ENCODE measurements at places on chromosomes 16 and 17.

DNA sequence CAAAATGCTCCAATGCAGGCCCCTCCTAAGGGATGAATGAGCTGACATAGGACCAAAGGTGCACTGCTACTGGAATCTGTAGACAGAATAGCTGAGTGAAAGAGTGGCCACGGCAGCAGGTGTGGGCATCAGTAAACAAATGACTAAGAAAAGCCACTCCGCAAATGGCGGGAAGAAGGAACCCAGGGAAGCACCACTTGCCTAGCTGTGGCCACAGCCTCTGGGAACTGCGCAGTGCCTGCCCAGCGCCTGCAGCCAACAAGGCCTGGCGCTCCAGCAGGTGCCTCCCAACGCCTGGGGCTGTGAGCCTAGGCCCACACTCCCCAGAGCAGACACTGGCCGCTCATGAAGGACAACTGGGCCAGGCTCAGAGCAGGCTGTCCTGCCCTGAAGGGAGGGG is 11.8 kb downstream of the PEMT start:
- DNase-seq: no peak

- DNase-seq: peak; percentile 69
These were observed 16.1 kb upstream of the SPATA32 start for GRCh38 chr17:45277992-45278391.

DNA sequence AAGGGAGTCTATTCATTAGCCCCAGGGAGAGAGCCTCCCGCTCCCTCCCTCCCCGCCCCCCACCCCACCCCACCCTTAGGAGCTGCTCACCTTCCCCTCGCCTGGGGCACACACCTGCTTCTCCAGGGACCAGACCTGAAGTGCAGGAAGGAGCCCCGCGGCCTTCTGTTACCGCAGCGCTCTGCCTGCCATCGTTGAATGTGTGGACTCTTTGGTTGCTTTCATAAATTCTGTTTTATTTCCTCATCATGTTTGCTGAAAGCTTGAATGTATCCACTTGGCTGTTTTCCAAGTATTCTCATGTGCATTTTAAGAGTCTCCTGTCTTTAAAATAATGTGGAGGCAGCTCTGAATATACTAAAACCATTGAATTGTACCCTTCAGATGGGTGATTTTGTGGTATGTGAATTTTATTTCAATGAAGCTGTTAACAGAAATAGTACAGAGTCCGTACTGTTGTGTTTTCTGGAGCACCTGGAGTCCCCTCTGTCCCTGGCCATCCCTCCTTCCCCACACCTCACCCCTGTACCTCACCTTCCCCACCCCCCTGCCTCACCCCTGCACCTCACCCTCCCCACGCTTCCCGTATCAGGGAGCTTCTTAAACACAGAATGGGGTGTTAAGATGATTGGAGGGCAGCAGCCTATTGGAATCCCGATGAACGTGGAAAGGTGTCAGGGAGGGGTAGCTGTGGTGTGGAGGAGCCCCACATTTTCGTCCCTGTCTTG is 25.5 kb downstream of the RAB11FIP3 start:
- DNase-seq: peak; percentile 27

DNA sequence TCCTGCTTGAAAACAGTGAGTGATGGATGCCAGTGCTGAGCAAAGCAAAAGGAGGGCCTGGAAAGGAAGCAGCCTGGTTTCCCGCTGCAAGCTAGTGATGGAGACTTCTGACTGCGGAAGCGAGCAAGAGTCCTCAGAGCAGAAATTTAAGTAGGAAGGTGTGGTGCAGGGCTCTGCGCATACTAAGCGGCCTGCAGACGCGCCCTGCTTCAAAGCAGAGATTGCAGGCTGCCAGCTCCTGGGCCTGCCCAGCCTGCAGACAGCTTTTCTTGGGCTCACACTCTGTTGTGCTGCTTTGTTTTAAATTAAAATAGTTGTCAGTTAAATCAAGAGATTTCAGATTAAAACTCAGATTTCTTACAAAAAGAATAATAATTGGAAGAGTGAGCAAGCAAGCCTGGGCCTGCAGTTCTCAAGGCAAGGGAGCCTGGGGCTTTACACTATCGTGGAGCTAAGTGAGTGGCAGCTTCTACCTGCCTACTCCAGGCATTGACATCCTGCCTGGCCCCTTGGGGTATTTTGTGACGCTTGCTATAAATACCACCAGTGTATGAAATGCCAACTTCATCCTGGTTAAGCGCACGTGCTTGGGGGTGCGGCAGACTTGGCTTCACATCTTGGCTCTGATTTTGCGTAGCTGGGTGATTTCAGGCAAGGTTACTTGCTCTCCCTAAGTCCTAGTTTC is 237.3 kb downstream of the XYLT1 start:
- DNase-seq: no peak

- no peak for DNase-seq
These were observed 55.1 kb downstream of the ZNRF1 start for GRCh38 chr16:75053791-75054555.

- no peak for DNase-seq
These were observed 23.8 kb downstream of the COTL1 start for GRCh38 chr16:84593825-84594724.

GRCh38 chr16:3254309-3254708 is 2.1 kb downstream of the MEFV start:
- no peak for DNase-seq

GRCh38 chr17:33674685-33675084 is 381.6 kb upstream of the ASIC2 start:
- peak; percentile 53 for DNase-seq

- no peak for DNase-seq
These were observed 25.0 kb upstream of the HS3ST3A1 start for GRCh38 chr17:13626703-13627102.

GRCh38 chr16:19314718-19315425 is 29.3 kb downstream of the CLEC19A start:
- no peak for DNase-seq

DNA sequence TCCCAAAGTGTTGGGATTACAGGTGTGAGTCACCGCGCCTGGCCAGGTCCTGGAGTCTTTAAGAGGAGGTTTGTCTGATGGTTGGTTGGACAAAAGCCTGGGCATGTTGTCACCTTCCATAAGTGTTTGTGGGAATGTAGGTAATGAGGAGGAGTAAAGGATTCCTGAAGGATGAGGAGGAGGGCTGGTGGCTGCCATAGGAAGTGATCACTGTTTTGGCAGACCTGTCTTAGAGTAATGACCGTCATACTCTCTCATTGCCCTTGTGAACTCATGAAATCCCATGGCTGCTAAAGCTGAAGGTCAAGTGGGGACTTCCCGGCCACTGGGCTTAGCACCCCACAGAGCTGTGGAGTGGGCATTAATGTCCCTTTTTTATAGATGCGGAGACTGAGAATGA is 40.5 kb downstream of the TENT4B start:
- no peak for DNase-seq

DNA sequence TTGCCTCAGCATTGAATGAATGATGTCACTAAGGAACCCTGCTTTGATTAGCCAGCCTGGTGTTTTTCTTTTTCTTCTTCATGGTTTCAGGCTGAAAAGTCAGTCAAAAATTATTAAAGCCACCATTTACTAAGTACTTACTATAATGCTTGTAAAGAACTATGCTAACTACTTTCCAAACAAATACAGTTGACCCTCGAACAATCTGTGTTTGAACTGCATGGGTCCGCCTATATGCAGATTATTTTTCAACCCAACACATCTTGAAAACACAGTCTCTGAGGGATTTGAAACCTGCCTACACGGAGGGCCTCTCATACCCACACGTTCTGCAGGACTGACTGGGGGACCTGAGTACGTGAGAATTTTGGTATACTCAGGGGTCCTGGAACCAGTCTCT is 136.3 kb downstream of the PARN start:
- no peak for DNase-seq

GRCh38 chr16:87342978-87343752 is 26.0 kb upstream of the C16orf95 start:
- no peak for DNase-seq

DNA sequence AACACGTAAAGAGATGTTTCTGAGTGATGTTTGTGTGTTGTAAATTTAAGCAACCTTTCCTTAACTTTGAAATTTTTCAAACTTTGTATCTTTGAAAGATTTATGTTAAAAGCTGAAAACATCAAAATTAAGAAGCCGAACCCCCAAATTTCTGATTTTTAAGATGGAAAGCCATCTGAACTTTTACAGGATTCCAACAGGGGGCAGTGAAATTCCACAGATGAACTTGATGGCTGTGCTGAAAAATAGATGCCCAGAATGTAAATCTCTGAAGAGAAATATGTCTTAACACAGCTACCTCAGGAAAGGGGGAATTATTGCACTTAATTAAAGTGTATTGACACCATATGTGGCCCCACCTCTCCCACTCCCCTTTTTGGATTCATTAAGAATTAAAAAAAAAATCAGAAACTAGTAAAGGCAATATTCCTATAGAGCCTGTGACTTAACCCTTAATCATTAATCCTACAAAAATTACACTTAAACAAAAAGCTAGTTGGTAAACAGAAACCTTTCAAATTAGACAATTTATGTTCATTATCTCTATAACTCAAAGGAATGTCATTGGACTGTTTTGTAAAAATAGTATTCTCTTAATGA is 597.9 kb downstream of the KCNJ2 start:
- DNase-seq: peak; percentile 16

DNA sequence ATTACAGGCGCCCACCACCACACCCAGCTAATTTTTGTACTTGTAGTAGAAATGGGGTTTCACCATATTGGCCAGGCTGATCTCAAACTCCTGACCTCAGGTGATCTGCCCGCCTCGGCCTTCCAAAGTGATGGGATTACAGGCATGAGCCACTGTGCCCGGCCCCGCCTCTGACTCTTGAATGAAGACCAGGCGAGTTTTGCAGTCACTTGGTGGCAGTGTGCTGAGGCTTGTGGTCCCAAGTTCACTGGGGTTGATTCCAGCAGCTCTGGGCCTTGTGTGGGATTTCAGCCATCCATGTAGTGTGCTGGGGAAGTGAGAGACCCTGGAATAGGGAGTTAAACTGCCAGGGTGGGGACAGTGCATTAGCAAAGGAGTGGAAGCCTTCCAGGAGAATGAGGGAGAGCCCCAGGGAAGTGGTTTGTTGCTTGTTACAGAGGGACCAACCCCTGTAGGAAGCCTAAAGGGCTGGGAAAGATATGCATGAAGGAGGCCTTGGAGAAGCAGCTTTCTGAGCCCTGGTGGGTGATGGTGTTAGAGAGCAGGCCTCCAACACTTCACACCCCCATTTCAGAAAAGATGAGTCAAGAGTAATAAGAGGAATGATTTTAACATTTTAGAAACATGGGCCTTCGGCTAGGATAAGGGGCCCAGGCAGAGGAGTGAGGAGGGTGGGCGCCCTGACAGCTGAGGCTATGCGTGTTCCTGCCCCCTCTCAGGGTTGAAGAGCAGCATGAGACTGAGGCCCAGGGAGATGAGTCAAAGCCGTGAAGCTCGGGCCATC is 14.5 kb downstream of the PSKH1 start:
- DNase-seq: no peak

DNA sequence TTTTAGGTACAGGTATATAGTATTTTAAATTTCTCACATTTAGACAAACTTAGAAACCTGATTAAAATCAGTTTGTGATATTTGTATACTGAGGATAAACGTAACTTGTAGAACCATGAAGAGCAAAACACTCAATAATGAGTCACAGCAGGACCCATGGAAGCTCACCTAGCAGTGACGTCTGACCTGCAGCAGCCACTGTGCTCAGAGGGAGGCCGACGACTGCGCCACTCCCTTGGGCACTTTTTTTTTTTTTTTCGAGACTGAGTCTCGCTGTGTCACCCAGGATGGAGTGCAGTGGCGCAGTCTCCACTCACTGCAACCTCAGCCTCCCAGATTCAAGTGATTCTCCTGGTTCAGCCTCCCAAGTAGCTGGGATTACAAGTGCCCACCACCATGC is 106.2 kb upstream of the AXIN2 start:
- no peak for DNase-seq

DNA sequence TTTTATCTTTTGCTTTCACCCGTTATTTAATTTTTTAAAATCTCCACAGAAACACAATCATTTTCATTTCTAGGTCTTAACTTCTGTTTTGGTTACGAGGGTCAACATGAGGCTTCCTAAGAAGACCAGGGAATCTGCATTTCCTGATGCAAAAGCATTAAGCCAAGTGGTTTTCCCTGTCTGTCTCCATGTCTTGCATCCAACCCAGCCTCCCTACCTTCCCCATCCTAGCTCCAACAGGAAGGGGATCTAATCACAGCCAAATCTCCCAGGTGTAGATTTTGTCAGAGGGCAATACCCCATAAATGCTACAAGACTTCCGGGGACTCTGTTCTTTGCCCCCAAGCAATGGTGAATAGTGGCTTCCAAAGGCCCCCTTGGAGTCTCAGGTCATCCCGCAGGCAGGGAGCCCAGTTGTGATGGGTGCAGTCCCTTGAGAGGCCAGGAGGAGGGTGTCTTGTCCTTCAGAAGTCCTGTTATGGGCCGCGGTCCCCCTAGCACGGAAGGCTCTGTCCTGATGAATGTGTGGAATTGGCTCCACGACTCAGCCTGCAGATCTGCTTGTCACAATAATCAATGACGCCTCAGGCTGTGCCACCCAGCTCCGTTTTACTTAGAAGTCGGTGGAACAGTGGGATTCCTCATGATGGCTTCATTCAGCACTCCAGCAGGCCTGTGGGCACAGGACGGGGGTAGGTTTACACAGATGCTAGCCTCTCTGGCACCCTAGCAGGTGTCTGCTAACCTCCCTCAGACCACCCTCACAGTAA is 141.1 kb downstream of the RGS9 start:
- peak; percentile 32 for DNase-seq

DNA sequence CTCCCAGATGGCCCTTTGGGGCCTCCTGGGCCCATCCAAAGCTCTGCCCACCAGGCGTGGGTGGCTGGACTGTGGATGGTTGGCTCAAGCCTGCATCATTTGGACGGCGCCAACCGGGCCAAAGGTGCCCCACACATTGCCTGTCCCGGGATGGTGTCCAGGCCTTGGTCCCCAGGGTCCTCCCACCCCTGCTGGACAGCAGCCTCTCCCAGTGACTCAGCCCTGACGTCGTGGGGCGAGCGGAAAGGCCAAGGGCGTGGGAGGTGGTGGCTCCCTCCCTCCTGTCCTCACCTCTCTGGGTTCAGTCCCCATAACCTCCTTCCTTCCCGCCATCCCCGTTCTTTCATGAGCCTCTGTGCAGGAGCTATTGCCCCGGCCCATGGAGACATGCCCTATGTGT is 42.1 kb upstream of the DLX4 start:
- DNase-seq: no peak

GRCh38 chr16:71676236-71676635 is 48.3 kb downstream of the PHLPP2 start:
- no peak for DNase-seq

DNA sequence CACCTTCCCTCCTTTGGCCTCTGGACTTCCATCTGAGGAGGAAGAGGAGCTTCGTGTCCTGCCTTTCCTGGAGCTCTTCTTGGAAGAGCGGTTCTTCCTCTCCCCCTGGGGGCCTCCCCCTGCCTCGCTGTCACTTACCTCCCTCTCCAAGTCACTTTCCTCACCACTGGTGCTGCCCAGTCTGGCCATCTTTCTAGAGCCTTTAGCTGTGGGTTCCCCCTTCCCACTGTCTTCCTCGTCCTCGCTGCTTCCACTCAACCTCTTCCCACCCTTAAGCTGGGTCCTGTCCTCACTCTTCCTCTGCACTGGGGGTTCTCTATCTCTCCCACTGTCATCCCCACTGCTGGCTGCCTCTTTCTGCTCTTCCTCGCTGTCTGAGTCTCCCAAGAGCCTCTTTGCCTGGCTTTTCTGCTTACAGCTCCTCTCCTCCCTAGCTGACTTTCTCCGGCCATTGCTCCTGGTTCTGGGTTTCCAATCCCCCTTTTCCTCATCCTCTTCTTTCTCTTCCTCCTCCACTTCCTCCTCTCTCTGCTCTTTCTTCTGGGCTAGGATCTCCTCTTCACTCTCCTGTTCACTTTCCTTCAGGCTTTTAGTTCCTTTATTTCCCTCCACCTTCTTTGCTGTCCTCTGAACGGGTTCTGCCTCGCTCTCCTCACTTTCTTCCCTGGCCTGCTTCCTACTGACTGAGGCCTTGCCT is 1.4 kb downstream of the HIRIP3 start:
- DNase-seq: no peak
